ENCODE measurements at places on chromosomes 4 and X.

- DNase-seq: no peak
These were observed 145.6 kb upstream of the PCDH18 start for GRCh38 chr4:137677863-137678262.

DNA sequence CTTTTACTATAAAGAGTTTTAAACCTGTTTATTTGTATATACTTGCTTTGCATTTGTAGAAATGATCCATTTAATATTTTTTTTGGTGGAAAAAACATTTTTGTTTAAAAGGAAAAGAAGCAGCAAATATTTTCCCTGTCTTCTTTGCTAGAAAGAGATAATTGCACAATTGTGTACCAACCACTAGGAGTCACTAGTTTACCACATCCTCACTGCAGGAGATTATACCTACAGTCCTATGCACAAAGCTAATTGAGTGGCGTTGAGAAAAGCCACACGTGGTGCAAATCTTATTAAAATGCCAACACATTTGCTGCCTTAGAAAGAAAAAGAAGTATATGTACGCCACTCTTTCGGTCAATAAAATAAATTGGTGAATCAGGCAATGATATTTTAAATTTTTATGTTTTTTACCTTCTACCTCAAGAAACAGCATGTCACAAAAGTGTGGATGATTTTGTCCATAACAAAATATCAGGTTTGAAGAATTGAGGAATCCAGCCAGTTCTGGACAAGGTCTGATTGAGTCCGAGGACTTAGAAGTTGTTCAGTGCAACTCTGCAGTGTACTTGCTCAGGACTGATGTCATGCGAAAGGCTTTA lies 102.9 kb downstream of the GRXCR1 start:
- DNase-seq: peak; percentile 32

GRCh38 chrX:2500803-2501558 lies at the start of the genes DHRSX and ZBED1:
Gene DHRSX, minus strand, starts transcription at chrX:2500976. Its CDS starts 51 bp downstream, at chrX:2500925.
Gene ZBED1, minus strand, starts transcription at chrX:2500976. Its CDS starts 10,257 bp downstream, at chrX:2490719.
- DNase-seq: peak; percentile 89

- no peak for DNase-seq
These were observed 1066.9 kb upstream of the TENM3 start for GRCh38 chr4:181176306-181176705.

DNA sequence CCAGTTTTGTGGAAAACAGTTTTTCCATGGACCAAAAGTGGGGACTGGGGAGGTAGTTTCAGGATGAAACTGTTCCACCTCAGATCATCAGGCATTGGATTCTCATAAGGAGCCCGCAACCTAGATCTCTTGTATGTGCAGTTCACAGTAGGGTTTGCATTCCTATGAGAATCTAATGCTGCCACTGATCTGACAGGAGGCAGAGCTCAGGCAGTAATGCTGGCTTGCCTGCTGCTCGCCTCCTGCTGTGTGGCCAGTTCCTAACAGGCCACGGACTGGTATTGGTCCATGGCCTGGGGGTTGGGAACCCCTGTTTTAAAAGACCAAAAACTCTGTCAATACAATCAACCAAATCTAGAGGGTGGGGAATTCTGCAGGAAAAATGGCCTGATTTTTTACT lies 100.0 kb upstream of the EOLA2 start:
- DNase-seq: no peak

DNA sequence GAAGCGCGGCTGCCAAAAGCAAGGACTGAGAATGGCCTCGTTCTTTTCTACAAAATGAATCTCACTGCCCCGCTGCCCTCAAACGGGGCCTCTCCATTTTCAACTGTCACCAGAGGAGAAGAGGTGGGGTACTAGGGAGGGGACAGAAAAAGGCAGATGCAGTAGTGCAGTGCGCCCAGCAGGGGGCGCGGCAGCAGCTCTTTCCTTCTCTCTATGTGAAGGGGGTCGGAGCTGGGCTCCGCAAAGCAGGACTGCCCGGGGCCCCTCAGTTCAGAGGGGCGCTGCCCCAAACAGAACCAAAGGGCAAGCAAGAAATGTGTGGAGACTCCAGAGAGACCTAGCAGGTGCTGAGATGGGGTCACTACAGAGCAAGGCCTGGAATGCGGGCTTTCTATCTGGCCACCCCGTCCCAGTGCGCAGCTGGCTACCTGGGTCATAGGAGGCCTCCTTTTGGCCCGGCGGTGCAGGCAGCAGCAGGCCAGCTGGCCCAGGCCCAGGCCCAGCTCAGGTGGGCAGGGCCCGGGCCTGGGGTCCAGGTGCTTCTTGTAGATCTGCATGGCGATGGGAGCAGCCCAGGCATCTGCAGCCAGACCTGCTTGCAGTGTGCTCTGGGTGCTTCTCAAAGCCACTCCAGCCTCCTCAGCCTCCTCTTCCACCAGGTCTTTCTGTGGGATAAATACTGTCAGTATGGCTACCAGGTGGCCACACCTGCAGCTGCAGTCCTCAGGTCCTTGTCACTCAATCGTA lies 5.9 kb downstream of the IRAK1 start:
- peak; percentile 67 for DNase-seq

DNA sequence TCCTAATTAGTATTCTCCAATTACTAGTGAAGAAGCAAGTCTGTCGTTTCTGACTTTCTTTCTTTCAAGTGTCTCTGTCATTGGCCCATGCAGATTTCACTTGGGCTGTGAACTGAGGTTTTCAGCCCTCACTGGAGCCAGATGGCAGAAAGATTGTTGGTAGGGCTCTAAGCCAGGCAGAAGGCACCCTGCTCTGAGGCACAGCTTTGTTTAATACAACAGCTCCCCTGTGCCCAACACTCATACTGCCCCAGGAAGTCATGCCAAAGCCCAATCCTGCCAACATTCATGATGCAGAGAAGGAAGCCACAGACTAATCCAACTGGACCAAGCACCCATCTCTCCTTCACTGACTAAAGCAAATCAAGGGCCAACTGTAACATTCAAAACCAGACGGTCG lies 117.1 kb upstream of the FRG1 start:
- DNase-seq: no peak

DNA sequence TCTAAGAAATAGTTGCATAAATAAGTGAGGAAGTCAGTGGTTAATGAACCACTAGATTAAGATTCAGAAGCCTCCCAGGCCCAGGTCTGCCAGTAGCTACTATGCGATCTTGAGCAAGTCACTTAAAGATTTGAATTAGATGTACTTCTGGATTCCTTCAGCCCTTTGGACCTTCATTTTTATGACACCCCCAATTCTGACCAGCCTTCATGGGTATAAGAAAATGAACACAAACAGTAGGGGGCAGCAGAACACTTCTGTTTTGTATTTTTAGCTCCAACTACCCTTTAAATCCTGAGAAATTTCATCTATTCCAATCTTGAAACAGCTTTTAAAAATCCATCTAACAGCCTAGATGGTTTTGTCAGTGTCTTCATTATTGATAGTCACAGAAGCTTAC lies 19.0 kb downstream of the TMEM47 start:
- DNase-seq: no peak

- DNase-seq: no peak
These were observed 38.4 kb downstream of the SPARCL1 start for GRCh38 chr4:87490664-87491369.

DNA sequence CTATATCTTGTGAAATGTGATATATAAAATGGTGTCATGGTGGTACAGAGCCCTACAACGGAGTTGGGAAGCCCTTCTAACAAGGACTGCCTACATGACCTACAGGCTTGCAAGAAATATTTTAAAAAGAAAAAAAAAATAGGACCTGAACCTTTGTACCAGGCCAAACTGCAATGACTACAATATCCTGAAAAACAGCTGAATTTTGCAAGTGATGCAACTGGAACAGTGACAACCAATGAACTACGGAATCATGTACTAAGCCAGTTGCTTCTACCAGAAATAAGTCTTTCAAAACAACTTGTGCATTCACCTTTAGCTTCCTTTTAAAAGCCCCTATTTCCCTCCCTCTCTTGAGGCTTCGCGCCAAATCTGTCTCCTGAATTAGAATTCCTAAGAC lies 58.4 kb downstream of the PDGFC start:
- no peak for DNase-seq

- DNase-seq: peak; percentile 68
These were observed 85.5 kb downstream of the STARD8 start for GRCh38 chrX:68732906-68733493.

DNA sequence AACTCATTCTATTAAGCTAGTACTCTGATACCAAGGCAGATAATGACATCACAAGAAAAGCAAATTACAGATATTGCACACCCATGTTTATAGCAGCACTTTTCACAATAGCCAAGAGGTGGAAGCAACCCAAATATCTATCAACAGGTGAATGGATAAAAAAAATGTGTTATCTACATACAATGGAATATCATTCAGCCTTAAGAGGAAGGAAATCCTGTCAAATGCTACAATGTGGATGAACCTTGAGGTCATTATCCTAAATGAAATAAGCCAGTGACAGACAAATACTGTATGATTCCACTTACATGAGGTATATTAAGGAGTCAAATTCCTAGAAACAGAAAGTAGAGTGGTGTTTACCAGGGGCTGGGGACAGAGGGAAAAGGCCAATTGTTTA lies 14.3 kb downstream of the FABP2 start:
- no peak for DNase-seq

GRCh38 chrX:110004215-110004614 lies 1.3 kb downstream of the TMEM164 start:
- no peak for DNase-seq

DNA sequence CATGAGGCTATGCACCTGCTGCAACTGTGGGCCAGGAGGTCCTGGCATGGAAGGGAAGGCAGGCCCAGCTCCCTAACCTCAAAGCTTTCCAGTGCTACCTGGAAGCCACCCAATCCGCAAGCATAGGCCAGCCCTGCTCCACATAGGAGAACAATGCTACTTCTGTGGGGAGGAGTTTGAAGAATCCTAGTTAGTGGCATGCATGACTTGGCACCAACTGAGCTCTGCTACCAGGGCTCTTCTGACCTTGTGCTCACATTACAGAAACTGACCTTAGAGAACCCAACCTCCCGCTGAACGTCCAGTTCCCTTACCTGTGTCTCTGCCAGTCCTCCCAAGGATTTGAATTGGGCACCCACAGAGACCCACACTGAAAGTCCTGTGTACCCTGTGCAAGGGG lies 58.8 kb downstream of the USP46 start:
- no peak for DNase-seq

- DNase-seq: no peak
These were observed 137.9 kb downstream of the APBB2 start for GRCh38 chr4:41076481-41076880.

- DNase-seq: no peak
These were observed 25.3 kb downstream of the DCHS2 start for GRCh38 chr4:154466336-154466735.

GRCh38 chr4:147299205-147299604 lies 181.7 kb upstream of the EDNRA start:
- no peak for DNase-seq

DNA sequence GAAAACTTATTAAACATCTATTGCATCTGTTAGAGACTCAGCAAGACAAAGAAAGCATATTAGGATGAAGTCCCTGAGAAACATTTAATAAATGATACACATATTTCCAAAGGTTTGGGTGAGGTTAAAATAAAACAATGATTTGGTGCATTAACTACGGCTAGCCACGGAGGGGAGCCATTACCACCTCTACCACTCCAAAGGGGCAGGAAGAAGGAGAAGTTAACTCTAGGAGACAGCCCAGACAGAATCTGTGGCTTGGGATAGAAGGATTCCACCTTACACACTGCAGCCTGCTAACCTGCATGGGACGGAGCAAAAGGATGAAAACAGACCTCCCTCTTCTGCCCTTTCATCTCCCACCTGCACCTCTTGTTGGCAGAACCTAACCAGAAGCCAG lies 189.1 kb upstream of the C1QTNF7 start:
- DNase-seq: peak; percentile 64

GRCh38 chrX:133970076-133970475 lies 15.3 kb downstream of the GPC3 start:
- DNase-seq: no peak

- DNase-seq: no peak
These were observed 72.1 kb downstream of the PARM1 start for GRCh38 chr4:75004755-75005668.

- DNase-seq: no peak
These were observed 112.5 kb downstream of the EIF4E start for GRCh38 chr4:98816386-98816785.

DNA sequence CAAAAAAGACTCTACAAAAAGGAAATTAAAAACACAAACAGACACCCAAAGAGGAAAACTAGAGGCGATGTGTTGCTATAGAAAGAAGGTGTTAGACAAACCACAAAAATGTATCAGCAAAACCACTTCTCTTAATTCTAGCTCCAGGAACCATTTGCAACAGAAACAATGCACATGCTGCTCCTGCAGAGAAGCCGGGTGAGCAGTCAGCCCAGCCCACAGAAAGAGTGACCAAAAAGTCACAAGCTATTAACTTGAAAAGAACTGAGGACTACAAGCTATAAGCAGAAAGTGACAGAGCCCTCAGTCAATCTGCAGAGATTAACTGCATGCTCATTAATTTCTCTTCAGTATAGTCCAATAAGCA lies 96.2 kb upstream of the KLHL13 start:
- DNase-seq: peak; percentile 32

GRCh38 chr4:104815665-104816064 lies 321.0 kb upstream of the CXXC4 start:
- DNase-seq: no peak

- no peak for DNase-seq
These were observed 40.0 kb downstream of the CDS1 start for GRCh38 chr4:84622959-84623358.

DNA sequence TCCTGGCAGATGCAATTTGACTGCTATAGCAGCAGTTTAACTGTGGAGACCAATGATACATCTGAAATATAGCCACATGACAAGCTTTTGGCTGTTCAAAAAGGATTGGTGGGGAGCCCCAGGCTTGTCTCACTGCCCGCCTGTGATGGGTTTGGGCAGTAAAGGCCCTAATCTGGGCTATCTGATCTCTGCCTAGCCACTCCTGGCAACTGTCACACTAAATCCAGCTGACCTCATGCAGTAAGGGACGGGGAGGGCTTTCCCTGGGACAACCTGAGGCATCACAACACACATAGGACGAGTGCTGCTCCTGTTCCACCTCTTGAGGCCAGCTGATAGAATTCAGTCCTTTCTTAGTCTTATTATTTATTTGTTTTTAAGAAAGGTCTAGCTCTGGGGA lies 56.2 kb downstream of the CCDC158 start:
- DNase-seq: no peak

DNA sequence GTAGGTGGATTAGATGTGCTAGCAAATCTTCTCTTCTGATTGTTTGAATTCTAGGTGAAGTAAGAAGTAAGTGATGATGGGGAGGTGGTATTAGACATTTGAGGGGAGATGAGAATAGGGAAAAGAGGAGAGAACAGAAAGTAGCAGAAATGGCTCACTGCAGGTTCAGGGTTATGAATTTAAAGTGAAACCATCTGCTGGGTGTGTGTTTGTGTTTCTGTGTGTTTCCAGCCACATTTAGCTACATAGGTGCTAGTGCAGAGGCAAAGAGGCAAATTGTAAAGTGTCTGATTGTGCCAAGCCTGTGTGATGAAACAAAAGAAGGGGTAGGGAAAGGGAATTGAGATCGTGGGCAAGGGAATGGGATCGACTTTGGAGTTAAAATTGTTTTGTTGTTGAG lies 50.6 kb downstream of the ZFX start:
- no peak for DNase-seq

- no peak for DNase-seq
These were observed 184.4 kb downstream of the SH2D1A start for GRCh38 chrX:124530803-124531202.
